Thoracic aorta endothelial cell (primary cell): ENCODE measurements at places on chromosomes 4 and X. TPM values are rescaled to one million over a fixed set of nuclear protein-coding genes. Genes with fewer than 3 reads are reported as not detected.

The CCKAR gene
- not detected in 2 replicates for total RNA-seq

The SOX3 gene
- total RNA-seq: not detected in 2 replicates

The TEX11 gene
- not detected in 2 replicates for total RNA-seq

The DIPK2B gene
- 3.3 and 39.3 TPM in 2 replicates for total RNA-seq

The ZNF81 gene
- 7.0 and 7.6 TPM in 2 replicates for total RNA-seq

The STBD1 gene
- total RNA-seq: 1.7 and 2.9 TPM in 2 replicates

The ITM2A gene
- 40.1 and 57.7 TPM in 2 replicates for total RNA-seq

The ADGRG4 gene
- total RNA-seq: under 0.01 TPM in 1 of 2 replicates, not detected in the other

The MAGEB4 gene
- not detected in 2 replicates for total RNA-seq

The CSAG2 gene
- total RNA-seq: not detected in 2 replicates

The TMEM255A gene
- total RNA-seq: not detected in 2 replicates

The PCDH10 gene
- total RNA-seq: 9.8 and 71.9 TPM in 2 replicates

The MAGEB1 gene
- total RNA-seq: not detected in 2 replicates
